ENCODE measurements at places on chromosomes 16 and 17.

GRCh38 chr17:82128287-82128686 is 30.3 kb upstream of the FASN start:
- DNase-seq, result peak; percentile 44

DNA sequence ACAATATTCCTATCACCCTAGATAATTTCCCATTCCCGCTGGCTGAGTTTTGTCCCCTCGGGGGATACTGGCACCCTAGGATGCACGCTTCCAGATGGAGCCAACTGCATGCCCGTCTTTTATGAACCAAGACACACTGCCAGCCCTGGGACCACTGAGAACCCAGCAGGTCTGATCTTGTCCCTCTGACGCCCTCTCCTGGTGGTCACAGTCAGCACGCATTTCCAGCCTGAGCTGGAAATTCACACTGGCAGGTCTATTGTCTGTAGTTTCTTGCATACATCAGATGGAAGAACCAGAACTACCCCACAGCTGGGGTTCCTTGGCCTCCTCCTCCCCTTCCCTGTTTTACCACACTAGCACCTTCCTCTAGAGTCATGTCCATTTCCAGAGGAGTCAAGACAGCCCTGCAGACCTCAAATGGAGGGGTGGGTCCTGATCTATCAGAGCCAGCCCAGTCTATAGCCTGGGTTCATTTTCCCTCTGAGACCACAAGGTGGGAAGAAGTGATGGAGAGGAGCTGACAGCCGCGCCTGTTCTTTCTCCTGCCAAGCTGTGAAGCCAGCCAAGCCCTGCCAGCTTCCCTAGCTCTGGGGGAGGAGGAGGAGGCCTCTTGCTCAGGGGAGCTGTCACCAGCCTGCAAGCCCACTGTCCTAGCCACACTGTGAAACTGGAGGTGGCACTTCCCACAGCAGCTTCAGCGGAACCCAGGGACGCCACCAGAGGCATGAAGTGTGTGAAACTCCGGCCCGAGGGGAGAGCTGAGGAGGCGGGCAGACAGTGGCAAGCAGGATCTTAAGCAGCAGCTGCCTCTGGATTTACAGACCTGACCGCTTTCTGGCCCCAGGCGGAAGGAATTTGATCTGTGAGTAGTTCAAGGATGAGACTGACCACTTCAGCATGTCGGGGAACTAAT is 29.3 kb downstream of the MXRA7 start:
- peak; percentile 71 for DNase-seq

DNA sequence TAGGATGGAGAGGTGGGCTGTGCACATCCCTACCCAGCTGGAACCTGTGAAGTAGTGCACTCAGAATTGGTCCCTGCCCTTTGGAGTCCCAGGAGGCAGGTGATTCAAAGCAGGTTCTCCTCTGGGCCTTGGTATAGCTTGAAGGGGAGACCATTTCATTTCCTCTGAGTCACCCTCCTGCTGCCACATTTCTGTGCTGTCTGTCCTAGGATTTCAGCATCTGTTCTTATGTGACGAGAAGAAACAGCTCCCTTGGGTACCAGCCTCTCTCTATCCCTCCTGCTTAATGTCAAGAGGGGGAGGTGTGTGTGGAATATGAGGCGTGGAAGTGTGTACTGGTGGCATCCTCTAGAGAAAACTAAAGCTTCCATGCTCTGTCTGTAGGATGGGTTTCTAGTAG is 5.0 kb upstream of the NFE2L1 start:
- no peak for DNase-seq

- DNase-seq, result no peak
Observed at GRCh38 chr16:57999971-58000705, at the start of gene ZNF319. TSS of gene ZNF319 (minus strand) at chr16:58000672. CDS start at chr16:57998265, 2,407 bp downstream.

- DNase-seq, result no peak
Observed at GRCh38 chr16:14088155-14088753, 17.1 kb downstream of the MRTFB start.

DNA sequence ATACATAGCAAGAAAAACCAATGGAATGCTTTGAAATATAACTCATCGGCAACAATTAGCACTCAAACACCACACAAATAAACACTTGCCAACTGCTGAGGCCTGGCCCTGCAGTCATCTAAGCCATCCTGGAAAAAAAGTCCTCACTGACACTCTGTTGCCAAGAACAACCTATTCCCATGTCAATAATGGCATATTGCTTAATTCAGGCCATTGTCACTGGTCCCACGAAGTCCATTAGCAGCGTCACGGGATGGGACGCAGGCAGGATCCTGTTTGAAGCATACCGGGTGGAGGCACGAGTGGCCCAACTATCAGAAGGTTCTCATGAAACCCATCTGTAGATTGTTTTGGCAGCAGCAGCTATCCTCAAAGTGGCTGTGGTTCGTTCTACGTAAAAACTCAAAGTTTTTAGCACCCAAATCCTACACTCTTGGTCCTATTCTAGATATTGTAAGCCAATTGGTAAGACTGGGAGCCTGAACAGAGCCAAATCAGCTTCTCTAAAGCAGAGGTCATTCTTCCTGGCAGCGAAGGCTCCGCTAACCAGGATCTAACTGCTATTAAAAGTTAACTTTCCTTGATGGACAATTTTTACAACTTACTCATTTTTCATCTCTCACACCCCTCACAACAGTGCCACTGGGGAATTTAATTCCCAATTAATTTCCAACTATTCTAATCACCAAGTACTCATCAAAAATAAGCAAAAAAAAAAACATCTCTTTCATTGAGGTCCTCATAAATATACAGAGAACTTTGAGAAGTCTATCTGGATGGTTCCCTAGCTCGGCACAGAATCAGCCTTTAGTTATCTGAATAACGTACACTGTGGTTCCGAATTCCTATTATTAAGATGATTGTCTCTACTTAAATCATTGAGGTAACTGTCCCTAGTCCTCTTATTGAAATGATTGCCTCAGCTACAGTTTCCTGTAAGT is 91.5 kb downstream of the ZFHX3 start:
- no peak for DNase-seq

GRCh38 chr17:35748341-35748841 is 4.6 kb downstream of the GAS2L2 start:
- no peak for DNase-seq

- DNase-seq, result no peak
Observed at GRCh38 chr17:67912656-67913055, 83.6 kb downstream of the C17orf58 start.

DNA sequence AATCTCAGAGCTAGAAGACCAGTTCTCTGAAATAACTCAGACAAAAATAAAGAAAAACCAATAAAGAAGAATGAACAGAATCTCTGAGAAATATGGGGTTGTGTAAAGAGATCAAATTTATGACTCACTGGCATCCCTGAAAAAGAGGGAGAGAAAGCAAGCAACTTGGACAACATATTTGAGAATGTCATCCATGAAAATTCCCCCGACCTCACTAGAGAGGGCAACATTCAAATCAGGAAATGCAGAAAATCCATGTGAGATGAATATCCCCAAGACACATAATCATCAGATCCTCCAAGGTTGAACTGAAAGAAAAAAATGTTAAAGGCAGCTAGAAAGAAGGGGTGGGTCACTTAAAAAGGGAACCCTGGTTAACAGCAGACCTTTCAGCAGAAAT is 32.1 kb downstream of the TANC2 start:
- no peak for DNase-seq

Data from naive thymus-derived CD4-positive, alpha-beta T cell (primary cell).